Adrenal gland (tissue), 19 donors: ENCODE measurements at places on chromosomes 4 and X. TPM values are rescaled to one million over a fixed set of nuclear protein-coding genes. Genes with fewer than 3 reads are reported as not detected.

GRCh38 chrX:2692221-2693112 lies 1.4 kb downstream of the CD99 start:
- no peaks in the 10 kb centered on the region for H3K36me3 ChIP-seq
- no peak for DNase-seq
- H3K4me3 ChIP-seq, result no peak overlapping the region
- peaks cover 4% of the 10 kb centered on the region for H3K4me1 ChIP-seq
- H3K27me3 ChIP-seq, result no peaks in the 10 kb centered on the region
- H3K27ac ChIP-seq, result no peak overlapping the region

Gene F9
- not detected for total RNA-seq

DNA sequence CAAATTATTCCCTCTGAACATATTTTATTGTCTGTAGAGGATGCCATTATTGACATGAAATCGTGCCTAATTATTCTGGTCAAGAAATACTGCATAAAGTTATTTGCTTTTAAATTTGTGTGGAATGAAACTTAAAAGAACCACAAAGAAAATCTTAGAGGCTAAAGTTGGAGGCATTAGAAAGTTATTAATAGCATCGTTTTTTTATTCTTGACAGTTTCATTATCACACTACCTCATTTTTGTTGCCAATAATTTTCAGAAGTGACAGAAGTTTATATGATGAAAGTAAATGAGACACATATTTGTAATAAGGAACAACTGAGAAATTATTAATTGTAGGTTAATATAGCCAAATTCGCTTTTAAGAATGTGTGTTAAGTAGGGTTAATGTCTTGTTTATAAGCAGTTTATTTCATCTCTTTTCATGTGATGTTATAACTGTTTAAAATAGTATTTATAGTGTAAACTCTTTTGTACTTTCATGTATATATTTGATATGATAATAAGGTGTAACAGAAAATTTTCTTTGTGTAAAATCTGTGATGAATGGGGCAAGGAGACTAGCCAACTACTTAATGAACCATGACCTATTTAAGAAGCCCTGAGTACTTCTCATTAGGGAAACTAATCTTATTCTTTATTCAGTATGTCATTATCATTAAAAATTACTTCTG lies 54.5 kb upstream of the GRIA2 start:
- H3K4me3 ChIP-seq, result no peak overlapping the region
- no peaks in the 10 kb centered on the region for H3K4me1 ChIP-seq
- no peaks in the 10 kb centered on the region for H3K36me3 ChIP-seq
- no peak overlapping the region for H3K27ac ChIP-seq

- H3K4me3 ChIP-seq, result no peak overlapping the region
- no peaks in the 10 kb centered on the region for H3K27me3 ChIP-seq
- no peaks in the 10 kb centered on the region for H3K4me1 ChIP-seq
- no peak for DNase-seq
Observed at GRCh38 chr4:185888676-185889075, 76.7 kb upstream of the SORBS2 start.

GRCh38 chrX:1475881-1476280 lies 23.2 kb upstream of the ASMTL start:
- DNase-seq, result no peak
- H3K4me3 ChIP-seq, result no peak overlapping the region
- H3K4me1 ChIP-seq, result no peaks in the 10 kb centered on the region
- H3K27me3 ChIP-seq, result no peaks in the 10 kb centered on the region
- no peak overlapping the region for H3K27ac ChIP-seq

- H3K27ac ChIP-seq, result peak overlapping the region; percentile 98
- DNase-seq, result peak; percentile 17
Observed at GRCh38 chr4:145618210-145618931, 814 bp upstream of the MMAA start.

DNA sequence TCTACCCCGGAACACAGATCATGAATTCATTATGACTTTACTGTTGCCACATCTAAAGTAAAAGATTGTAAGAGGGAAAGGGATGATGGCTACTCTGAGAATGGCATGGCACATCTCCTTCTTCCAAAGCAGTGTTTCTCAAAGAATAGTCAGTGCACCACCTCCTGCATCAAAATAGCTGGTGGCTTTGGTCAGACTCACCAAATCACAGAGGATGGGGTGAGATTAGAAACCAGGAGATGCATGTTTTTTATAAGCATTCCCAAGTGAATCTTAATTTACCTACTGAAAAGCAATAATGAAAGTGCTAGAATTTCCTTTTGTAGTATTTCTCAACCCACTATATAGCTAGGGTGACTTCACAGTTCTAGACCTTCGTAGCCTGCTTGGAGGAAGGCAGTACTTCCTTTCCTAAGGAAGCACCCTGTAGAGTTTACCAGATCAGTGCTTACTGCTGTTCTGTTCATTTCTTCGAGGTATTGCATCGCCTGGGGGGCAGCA lies 340.8 kb upstream of the KLF3 start:
- no peak for DNase-seq
- H3K4me3 ChIP-seq, result no peak overlapping the region
- H3K4me1 ChIP-seq, result peaks cover 24% of the 10 kb centered on the region
- no peaks in the 10 kb centered on the region for H3K27me3 ChIP-seq
- H3K36me3 ChIP-seq, result no peaks in the 10 kb centered on the region
